Activated CD4-positive, alpha-beta T cell treated with anti-CD3 and anti-CD28 coated beads for 1 hour (primary cell): ENCODE measurements at places on chromosomes 16 and 17.

GRCh38 chr17:10871914-10872313 is 34.0 kb upstream of the PIRT start:
- DNase-seq: no peak

DNA sequence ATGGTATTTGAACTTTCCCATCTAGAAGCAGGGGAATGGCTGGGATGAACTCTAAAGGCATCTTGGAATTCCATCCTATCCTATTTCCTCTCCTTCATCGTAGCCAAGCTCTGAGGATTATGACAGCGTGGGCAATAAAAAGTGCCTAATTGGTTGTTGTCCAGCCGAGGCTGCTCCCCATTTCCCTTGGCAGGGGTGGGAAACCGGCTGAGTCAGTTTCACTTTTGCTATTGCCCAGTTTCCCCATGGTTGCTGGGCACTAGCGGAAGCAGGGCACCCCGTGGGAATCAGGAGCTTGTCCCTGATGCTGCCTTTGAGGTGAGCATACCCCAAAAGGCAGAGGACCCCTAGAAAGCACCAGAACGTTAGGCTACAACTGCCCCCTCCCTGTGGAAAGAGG is 13.8 kb upstream of the SP2 start:
- no peak for DNase-seq

DNA sequence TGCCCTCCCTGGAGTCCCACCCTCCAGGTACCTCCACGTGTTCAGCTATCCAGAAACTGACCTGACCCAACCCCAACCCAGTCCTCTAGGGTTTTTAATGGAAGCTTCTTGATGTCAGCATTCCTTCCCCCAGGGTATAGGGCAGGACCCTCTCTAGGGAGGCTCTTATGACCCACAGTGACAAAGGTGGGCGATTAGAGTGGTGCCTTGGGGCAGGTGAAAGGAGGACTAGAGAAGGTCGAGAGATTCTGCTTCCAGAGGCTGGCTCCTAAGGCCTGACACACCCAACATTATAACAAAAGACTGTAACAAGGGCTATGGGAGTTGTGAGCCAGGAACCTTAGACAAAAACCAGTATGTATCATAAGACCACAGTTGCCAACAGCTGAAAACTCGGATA is 17.2 kb downstream of the COX11 start:
- DNase-seq: no peak

DNA sequence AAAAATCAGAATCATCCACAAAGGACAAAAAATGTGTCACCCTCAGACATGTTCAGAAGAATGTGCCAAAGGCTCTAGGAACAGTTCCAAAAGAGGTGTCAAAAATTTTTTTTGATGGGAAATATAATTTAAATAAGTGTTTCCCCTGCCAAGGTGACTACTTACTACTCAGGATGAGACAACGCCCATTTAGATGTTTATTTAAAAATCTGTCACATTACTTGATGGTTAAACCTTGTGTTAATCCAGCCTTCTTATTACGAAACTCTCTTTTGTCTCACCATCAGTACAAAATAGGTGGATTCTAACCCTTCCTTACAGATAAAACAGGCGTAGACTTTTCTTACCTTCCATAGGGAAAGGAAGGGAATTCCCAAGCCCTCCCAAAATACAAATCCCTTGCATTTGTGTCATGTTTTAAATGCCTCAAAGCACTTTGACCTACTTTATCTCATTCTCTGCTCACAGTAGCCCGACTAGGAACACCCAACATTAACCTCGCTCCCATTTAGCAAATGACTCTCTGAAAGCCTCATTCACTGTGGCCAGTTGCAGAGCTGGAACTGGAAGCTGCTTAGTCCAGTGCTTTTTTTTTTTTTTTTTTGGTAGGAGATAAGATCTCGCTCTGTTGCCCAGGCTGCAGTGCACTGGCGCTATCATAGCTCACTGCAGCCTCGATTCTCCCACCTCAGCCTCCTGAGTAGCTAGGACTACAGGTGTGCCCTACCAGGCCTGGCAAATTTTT is 5.8 kb upstream of the GNA13 start:
- no peak for DNase-seq

DNA sequence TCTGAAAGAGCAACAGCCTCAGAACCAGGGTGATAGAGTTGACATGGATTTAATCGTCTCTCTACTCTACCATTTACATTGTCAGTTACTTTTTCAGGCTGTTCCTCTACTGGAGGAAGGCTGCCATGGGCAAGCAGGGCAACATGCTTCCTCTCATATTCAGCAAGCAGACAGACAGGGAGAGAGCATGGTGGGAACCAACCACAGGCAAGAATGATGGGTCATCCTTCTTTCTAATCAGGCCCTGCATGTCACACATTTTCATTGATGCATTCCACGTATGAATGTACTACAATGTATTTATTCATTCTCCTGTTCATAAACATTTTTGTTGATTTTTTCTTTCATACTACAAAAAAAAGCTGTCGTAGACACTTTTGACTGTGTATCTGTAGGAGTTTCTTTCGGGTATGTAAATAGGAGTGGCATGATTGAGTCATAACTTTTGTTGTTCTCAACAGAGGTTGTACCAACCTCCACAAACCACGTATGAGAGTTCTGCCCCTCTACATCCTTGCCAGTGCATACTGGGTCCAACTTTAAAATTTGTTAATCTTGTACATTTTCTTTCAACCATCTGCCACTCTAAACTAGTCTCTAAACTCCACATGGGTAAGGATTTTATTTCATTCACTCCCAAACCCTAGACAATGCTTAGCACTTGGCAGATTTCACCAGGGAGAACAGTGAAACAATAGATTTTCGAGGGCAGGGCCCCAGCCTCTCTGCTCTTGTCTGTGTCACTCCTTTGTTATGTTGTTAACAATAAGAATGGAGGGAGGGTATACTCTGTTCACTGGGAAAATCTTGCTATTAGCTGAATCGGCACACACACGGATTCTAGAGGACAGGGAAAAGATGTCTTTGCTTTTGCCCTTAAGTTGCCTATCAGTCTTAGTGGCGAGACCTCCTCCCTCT is 58.7 kb downstream of the CMC2 start:
- no peak for DNase-seq

DNA sequence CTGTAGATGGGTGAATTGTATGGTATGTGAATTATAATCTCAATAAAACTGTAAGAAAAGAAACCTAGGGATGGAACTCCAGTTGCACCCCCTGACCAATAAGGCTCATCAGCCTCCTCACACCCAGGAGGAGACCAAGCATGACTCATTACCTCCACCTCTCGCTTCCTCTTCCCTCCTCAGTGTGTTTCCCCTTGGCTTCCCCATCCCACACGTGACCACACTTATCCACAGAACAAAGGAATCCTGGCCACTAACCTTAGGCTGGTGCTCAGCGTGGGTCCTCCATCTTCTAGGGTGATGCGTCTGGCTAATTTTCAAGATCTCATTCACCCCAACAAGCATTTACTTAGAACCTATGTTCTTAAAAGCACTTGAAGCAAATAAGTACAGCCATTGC is 36.2 kb upstream of the MAP3K14 start:
- DNase-seq: no peak
